ENCODE measurements at places on chromosomes 5 and 9.

- no peak for DNase-seq
Measured at GRCh38 chr5:79109527-79110492, 1.8 kb upstream of the BHMT start.

DNA sequence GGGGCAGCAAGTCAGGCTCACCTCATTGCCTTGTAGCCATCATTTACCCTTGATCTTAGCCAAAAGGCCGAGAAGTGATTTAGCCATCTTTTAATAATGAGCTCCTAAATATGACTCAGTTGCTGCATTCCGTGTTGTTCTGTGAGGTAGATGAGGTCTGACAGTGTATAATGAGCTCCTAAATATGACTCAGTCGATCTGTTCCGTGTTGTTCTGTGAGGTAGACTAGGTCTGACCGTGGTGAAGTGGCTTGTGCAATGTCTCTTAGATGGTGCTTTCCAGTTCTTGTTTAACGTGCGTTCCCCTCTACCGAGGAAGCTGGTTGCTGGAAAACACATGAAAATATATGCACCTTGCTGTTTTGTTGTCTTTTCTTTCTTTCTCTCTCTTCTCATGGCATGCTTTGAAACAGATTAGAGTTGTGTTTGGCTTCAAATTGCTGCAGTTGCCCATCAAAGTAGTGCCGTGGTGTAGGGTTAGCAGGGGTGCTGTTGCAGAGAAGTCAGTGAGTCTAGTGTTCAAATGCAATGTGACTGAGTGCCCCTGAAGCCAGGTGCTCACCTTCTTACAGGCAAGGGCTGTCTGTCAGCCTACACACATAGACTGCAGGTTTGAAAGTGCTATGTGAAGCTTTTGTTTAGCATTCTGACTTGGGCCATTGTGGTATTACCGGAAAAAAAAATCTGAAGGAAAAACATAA, 118.6 kb downstream of the KDM4C start:
- no peak for DNase-seq

- no peak for DNase-seq
Measured at GRCh38 chr5:1880377-1881025, 2.2 kb downstream of the IRX4 start.

- DNase-seq = no peak
Measured at GRCh38 chr5:15008921-15009320, 137.3 kb upstream of the ANKH start.

DNA sequence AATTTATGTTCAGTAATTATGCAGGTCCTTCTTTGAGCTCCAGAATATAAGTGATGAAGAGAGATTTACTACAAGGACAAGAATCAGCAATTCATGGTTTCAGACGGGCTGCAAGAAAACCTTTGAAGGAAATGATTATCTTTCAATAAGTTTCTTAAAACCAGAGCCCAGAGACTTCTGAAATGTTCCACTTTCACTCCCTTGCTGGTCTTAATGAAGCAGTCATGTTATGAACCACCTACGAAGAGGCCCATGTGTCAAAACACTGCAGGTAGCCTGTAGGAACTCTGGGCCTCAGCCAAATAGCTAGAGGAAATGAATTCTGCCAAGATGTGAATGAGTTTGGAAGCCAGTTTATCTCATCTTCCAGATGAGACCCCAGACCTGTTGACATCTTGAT, 505.9 kb upstream of the MEF2C start:
- DNase-seq = no peak

- no peak for DNase-seq
Measured at GRCh38 chr5:157160001-157160400, 6.1 kb downstream of the GARIN3 start.

GRCh38 chr9:98709968-98710965, 1.5 kb upstream of the GABBR2 start:
- peak; percentile 43 for DNase-seq
